ENCODE measurements at places on chromosomes 7 and 10. TPM values are rescaled to one million over a fixed set of nuclear protein-coding genes. Genes with fewer than 3 reads are reported as not detected.

GRCh38 chr10:61248013-61248412, 205.2 kb downstream of the TMEM26 start:
- no peak for DNase-seq

NPTX2 gene
- total RNA-seq = not detected

- no peak for DNase-seq
Observed at GRCh38 chr7:30160329-30160728, 25.5 kb downstream of the MTURN start.

DNA sequence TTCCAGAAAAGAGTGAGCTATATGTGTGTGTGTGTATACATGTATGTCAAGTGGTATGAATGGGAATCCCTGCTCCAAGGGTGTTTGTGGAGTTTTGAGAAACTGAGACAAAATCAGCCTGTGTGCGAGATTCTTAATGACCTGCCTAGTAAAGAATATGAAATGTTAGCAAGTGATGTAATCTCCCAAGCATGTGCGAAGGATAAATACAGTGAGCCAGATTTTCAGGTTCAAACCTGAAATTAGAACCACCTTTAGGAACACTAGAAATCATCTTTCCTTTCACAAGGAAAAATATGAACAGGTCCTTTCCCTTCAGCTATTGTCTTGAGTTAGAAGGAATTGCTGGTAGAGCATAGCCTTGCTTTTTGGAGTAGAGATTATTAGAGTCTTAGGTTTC, 457.6 kb downstream of the LRMDA start:
- DNase-seq = no peak

HMX3 gene
- not detected for total RNA-seq

- peak; percentile 61 for DNase-seq
Observed at GRCh38 chr10:6089334-6090219, 743 bp downstream of the RBM17 start.

AFAP1L2 gene
- total RNA-seq = 10.5 TPM

DNA sequence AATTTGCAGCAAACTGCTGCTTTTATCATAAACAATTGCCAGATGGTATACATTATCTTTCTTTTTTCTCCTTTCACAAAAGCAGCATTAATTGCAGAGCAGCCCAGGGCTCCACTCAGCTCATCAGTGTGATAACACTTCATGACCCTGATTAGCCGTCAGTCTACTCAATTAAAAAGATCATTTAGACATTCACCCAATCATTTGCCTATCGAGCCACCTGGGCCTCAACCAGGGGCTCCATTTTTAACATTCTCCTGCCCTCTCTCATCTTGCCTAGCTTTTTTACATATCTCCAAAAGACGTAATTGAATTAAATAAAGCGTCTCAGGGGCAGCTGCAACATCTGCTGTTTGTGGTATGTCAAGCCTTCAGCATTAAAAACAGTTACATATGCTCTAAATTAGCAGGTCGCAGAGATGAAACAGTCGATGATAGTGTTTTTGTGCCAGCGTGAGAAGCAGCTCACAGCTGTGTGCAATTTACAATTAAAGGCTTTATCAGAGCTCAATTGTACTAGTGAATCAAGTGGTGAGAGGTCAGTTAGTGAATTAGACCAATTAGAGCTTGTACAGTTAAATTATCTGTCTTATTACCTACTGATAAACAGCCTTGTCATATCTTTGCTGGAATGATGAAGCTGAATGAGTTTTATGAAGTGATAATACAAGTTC, 522.5 kb downstream of the ETV1 start:
- no peak for DNase-seq

DNA sequence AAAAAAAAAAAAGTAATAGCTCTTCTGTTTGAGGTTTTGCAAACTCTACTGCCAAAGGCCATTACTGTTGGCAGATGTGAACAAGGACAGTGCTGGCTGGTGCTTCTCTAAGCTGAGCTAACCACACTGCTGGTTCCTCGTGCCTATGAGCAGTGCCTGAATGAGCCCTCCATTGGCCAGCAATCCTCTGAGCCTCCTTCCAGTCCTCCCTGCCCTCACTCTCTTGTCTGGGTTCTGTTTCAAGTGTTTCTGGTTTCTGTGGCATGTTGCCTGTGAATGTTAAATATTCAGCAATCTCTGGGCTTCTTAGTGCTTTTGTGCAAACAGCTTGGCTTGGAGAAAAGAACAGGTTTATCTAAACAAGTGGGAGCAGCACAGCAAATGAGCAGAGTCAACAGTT, 161.3 kb upstream of the AUTS2 start:
- no peak for DNase-seq

DNA sequence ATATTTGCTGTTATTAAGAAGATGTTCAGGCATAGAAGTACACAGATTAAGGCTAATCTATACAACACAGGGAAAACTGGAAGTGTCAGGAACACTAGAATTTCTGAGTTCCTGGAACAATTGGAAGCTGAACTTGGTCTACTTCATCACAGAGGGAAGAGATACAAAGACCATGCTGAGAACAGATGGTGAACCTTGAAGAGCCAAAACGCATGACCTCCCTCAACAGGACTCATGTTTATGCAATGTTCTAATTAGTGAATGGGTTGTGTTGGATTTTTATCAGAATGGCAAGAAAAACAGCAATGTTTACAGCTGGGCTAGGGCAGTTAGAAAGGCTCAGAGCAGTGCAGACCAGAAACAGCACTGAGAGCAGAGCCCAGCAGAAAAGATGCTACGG, 94.9 kb downstream of the SFMBT2 start:
- DNase-seq = no peak

GRCh38 chr10:65123120-65123519, 1601.9 kb downstream of the REEP3 start:
- DNase-seq = no peak

GRCh38 chr10:46228563-46229071, 58.2 kb upstream of the ANTXRL start:
- DNase-seq = peak; percentile 61
